ENCODE measurements at places on chromosomes 5 and 9.
A peak's percentile ranks its signal among the peaks of the same experiment; 100 is the strongest.

- DNase-seq, result peak; percentile 19
Measured at GRCh38 chr5:84131372-84131771, 253.3 kb downstream of the EDIL3 start.

DNA sequence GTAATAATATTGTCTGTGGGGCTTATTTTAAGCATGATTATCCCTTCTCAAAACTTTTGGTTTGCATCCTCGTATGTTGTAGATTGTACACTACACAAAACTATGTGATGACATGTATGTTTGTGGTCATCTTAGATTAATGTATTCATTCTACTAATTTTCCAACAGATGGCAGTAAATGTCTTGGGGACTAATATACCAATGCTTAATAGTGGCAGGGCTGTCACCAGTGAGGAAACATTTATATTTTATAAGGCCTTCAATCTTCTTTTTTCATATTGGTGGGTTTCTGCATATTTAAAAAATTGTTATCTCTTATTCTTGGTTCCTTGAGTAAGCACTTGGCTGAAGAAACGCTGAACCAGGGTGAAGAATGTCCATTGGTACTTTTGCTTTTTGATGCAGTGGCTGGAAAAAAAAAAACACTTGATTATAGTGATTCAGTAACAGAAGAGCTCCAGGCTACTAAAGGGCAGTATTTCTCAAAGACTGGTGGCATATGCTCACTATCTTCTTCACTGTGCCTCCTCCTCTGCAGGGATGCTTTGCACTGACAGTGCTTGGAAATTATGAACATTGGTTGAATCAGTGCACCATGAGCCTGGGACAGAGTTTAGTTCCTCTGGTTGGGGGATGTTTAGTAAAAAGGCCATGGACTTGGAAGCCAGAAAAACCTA, 530.3 kb downstream of the RASEF start:
- no peak for DNase-seq

- DNase-seq, result no peak
Measured at GRCh38 chr5:11385901-11386293, 518.3 kb downstream of the CTNND2 start.

DNA sequence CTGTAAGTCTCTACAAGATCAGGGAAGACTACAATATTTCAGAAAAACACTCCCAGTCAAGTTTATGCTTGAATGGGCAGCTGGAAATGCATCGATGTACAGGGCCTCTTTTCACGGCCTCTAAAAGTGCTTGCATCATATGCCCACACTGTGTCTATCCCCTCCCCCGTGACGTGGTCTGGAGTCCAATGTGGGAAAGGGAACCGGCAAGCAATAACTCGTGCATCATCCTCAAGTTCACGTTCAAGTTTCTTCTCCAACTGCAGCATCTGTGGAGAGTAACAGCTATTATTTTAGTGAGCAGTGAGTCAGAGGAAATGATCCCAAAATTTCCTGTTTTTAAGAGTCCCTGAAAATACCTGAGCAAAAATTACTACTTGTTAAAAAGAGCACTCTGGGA, 22.3 kb downstream of the ATPSCKMT start:
- no peak for DNase-seq

DNA sequence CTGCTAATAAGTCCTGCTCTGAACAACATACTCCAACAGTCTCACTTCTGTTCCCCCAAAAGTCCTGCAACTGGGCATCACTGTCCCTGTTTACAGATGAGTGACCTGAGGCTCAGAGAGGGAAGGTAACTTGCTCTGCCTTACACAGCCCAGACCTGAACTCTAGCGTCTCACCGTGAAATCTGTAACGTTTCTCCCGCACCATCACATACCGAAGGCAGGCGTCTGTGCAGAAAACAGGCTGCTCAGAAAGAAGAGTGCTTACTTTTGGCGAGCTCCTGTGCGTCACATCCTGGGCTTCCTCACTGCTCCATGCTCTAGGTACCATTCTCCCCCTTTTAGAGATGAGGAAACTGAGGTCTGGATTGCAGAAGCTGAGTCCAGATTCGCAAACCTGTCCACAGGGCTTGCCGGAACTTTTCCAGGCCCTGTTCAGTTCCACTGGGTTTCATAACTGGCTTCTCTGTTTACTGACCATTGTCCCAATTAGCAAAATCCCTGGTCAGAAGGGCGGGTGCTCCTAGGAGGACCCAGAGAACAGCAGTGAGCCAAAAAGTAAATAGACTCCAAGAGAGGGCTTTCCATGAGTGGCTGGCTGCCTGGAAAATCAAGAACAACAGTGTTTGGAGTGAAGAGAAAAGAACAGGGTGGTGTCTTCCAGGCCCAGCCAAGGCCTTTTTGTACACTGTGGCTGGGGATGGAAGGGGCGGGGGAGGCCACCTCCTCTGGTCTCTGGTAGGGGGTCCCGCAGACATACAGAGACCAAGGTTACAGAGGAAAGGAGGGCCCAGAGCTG, 27.1 kb downstream of the GSN start:
- DNase-seq, result no peak

- no peak for DNase-seq
Measured at GRCh38 chr5:157506981-157507780, 47.2 kb downstream of the NIPAL4 start.

GRCh38 chr5:149802008-149802680, 72.0 kb downstream of the PPARGC1B start:
- no peak for DNase-seq

DNA sequence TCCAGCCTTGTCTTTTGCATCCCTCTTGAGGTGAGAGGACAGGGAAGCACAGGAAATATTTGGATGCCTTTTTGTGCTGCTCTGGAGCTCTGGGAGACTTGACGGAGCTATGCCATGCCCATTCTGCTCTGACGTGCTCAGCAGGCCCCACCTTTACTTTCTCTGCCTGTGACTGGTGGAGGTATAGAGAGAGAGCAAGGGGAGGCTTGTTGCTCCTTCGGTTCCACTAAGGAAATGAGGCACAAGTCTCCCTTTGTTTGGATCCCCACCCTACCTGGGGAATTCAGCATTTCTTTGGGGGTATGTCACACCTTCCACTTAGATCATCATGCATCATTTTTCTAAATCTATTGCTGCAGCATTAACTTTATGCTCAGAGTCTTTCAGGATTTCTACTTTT, 121.8 kb upstream of the CNTLN start:
- no peak for DNase-seq

DNA sequence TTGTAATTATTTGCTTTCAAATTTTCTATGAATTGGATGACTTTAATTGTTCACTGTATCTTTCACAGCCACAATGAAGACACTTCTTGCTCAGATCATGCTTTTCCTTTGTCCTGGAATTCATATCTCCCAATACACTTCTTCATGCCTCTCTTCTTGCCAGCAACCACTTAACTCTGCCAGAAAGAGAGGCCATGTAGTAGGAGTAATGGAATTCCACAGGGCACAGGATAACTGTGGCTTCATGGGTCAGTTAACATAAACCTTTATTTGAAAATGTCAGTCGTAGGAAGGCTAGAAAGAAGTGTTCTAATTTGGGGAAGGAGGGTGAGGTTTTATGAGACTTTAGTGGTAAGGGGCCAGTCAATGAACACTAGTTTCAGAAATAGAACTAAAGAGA, 190.3 kb downstream of the TMEM167A start:
- DNase-seq, result no peak

DNA sequence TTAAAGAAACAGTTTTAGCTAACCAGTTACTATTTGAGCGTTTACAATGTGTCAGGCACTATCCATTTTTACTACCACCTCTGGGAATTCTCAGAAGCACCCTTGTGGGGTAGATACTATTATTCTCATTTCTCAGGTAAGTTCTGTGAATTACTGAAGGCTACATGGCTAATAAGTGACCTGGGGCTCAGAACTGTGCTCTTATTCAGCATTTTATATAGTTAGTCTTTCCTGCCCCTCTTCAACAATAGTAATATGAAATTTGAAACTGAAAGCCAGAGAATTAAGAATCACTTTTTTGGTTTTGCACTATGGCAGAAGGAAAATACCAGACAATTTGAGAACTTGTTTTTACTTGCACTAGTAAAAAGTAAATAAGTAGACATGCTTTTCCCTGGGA, 11.8 kb downstream of the ELL2 start:
- DNase-seq, result no peak

GRCh38 chr5:22889720-22890119, 36.6 kb upstream of the CDH12 start:
- DNase-seq, result no peak

- peak; percentile 11 for DNase-seq
Measured at GRCh38 chr5:943201-943917, 50.7 kb downstream of the TRIP13 start.

GRCh38 chr9:76161541-76161940, 232.7 kb downstream of the RFK start:
- DNase-seq, result no peak

GRCh38 chr5:175493726-175494125, 15.4 kb downstream of the SFXN1 start:
- no peak for DNase-seq
